NCI-H1092 treated with DMSO at 0.1 percent for 48 hours (cell line): ENCODE measurements at places on chromosomes 6 and 20.

DNA sequence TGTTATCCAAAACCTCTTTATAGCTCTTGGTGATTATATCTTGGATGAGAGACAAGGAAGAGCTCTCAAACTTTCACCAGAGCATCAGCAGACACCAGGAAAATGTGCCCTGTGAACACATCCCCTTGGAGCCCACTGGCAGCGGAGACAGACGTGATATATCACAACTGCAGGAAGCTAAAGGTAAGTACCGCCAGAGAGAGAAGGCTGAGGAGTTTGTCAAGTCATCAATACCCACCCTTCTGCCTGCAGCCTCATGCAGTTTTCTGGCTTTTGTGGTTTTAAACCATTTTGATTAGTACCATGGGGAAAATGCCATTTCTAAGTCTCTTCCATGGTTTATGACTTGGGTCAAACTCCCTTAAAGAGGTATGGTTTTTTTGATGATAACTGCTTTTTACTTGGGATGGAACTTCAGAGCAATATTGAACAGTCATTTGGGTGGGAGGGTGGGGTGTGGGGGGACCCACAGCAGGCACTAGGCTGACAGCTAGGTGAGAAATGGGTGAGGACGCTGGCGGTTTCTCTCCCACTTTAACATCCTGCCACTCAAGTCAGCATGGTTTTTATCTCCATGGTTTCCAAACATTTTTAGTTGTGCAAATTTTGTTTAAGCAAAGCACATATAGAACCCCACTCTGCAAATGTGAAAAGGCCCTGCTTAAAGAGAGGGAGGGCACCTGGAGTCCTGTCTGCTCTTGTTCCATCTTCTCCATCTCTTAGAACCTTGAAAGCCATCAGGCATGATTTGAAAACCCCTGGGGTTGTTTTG lies 108.4 kb downstream of the SCML4 start:
- no peak for DNase-seq

DNA sequence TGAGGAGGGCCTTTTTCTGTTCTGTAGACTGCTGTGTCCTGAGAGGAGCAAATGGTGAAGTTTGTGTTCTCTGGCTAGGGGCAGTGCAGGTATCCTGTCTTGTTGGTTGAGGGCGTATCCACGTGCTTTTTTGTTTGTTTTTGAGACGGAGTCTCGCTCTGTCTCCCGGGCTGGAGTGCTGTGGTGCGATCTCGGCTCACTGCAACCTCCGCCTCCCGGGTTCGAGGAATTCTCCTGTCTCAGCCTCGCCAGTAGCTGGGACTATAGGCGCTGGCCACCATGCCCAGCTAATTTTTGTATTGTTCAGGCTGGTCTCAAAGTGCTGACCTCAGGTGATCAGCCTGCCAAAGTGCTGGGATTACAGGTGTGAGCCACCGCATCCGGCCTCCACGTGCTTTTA lies 10.8 kb upstream of the PXDC1 start:
- no peak for DNase-seq

- no peak for DNase-seq
Measured at GRCh38 chr6:110358553-110359160, 508 bp upstream of the METTL24 start.

DNA sequence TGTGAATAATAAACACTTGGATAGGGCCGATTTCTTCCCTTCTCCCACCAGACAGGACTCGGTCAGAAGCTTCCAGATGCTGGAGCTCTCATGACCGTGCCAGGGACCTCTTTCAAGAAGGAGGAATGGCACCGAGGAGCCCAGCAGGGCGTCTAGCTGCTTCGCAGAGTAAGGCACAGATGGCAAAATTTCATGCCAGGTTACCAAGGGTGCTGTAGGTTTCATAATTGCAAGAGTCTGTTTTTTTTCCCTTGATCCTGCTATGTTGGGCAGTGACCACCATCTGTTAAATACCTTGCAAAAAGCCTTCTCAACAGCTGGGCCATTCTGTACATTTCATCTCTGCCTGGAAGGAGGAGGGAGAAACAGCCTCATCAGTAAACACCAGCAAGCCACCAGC lies 111.8 kb downstream of the EDN3 start:
- DNase-seq: no peak

DNA sequence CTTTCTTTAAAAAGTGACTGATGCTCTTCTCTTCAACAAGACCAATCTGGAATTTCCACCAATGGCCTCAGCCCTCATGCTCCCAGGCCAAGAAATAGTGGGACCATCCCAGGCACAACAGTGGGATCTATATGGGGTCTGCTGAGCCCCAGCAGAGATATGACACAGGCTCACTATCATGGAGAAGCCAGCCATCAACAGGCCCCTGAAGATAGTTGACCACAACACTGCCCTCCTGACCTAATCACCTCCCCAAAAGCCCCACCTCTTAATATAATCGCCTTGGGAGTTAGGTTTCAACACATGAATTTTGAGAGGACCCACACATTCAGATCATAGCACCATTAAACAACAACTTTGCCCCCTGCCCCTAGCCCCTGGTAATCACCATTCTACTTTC lies 16.8 kb upstream of the MCM3 start:
- DNase-seq: no peak

DNA sequence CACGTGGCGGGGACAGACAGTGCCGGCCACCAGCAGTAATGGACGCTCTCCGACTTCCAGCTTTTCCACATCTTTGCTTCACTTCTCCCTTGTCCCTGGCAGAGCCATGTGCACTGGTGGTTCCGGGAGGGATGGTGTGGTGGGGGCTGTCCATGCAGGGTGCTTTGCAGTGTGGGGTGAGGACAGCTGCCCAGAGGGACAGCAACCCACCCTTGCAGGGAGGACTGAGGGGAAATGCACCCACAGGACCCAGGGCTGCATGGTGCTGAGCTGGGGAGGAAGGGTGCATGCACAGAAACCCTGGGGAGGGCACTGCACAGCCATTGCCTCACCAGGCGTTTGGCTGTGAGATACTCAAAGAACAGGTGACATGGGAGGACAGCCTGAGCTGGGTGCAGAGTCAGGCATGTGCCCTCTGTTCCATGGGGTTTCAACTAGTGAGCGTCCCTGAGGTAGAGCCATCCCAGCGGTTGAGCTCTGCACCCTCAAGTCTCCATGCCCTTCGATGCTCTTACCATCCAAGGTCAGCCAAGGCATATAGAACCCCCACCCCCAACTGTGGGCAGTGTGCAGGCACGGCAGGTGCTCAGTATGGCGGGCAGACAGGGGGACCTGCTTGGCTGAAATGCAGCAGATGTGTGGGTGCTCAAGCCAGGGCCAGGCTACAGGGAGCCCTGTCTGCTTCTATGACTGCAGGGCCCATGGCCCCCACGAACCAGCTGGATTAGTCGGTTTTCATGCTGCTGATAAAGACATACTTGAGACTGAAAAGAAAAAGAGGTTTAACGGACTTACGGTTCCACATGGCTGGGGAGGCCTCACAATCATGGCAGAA lies 239.7 kb downstream of the TTLL2 start:
- no peak for DNase-seq

DNA sequence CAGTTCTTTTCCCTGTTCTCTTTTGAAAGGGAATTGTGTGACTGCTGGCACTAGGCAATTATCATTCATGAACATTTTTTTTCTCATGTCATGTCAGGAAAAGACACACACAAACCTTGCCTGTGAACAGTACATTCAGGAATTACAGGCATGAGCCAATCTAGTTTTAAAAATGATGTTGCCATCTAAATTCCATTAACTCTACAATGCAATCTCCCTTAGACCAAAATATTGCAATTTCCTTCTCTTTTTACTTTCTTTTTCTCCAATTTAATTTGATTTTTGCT lies 127.5 kb upstream of the STMND1 start:
- DNase-seq: no peak

DNA sequence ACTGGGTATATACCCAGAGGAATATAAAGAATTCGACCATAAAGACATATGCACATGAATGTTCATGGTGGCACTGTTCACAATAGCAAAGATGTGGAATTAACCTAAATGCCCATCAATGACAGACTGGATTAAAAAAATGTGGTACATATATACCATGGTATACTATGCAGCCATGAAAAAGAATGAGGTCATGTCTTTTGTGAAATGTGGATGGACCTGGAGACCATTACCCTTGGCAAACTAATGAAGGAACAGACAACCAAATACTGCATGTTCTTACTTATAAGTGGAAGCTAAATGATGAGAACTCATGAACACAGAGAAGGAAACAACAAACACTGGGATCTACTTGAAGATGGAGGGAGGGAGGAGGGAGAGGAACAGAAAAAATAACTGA lies 186.7 kb upstream of the SSTR4 start:
- no peak for DNase-seq

DNA sequence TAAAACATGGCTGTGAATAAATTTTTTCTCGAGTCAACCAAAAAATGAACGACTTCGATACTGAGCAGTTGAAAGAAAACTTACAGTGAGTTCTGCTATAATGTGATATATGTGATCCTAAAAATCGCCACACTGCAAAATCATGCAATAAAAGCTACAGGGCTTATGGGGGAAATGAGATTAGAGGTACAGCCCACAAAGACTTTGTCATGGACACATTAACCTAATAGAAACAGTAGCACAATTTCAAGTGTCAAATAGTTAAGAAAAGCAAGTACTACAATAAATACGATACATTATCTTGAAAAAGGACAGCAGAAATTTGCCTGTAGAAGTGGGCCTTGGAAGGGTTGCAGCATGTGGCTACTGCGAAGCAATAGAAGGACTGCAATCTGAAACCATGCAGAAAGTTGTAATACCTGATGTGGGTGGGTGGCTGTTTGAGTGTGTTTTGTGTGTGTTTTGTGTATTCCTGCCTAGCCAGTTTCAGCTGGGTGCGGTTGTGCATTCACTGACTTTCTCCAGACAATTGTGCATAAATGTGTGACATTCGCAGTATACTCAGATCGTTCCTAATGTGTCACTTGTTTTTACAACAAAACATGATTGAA lies 79.1 kb downstream of the RPP40 start:
- no peak for DNase-seq

DNA sequence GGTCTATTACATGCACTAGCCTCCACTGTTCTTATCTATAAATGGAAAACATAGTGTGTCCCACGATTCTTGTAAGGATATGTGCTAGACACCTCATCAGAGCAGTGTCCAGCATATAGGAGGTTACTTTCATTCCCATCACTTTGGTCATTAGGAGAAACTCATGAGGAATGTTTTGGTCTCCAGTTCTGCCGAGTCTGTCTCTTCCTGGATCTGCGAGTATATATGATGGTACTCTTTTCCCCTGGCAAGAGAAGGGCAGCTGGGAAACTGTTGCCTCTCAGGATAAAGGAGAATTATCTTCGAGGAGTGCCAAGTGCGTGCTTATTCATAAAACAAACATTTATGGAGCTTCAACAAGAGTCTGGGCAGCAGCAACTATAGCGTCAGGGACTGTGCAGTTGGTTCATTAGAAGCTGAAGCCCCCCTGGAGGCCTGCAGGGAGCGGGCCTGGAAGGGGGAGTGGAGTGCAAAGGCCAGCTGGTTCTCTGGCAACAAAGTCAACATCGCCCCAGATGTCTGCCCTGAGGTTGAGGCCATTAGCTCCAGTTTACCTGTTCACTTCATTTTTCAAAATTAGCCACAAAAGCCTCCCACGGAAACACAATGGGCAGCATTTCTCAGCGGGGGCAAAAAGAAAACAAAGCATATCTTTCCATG lies 811.9 kb downstream of the MAFB start:
- DNase-seq: peak; percentile 95

DNA sequence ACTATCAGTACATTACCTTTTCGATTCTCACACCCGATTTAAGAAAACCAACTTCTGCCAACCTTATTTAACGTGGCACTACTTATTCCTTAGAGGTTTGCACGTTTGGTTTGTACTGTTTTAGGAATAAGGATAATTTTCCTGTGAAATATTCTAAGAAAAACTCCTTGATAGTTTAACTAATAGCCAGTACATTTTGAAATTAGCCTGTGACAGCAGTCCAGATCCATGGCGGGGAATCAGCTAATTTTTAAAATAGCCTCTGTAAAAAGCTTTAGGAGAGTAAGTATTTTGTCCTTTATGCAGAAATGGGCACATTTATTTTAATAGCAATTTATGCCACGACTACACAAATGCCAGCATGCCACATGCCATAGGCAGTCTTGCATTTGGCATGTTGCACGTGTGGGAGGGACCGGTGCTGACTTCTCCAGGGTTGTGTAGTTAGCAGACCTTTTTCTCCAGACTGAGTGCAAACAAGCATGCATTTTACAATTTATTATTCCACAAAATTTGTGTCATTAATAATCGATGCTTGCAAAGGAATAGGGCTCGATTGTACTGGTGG lies 6.2 kb downstream of the FOXC1 start:
- no peak for DNase-seq

GRCh38 chr6:52635049-52635577 lies 35.8 kb upstream of the TMEM14A start:
- no peak for DNase-seq

- DNase-seq: no peak
Measured at GRCh38 chr20:1330075-1330830, 1.3 kb upstream of the SDCBP2 start.

- no peak for DNase-seq
Measured at GRCh38 chr20:51700809-51701285, 67.3 kb downstream of the ATP9A start.

DNA sequence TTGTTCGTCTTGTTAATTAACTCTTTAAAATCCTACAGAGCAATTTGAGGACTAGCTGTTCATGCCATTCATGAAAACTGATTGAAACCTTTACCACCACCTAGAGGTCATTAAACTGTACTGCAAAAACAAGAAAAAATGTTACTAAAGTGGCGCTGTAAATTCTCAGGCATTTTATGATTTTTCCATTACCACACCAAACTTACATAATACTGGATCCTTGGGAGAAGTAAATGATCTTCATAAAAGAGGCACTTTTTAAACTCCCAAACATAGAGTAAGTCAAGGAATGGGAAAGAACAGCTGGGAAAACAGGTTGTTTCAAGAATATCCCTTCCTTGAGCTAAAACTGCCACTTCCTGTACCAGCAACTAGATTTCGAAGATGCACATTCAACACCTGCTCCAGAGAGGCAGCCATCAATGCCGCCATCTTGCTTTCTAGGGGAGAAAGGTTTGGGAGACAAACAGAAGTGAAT lies 54.3 kb downstream of the MYLIP start:
- DNase-seq: peak; percentile 14

- no peak for DNase-seq
Measured at GRCh38 chr6:144939921-144940320, 654.8 kb downstream of the UTRN start.

GRCh38 chr6:154111025-154111424 lies 72.0 kb downstream of the OPRM1 start:
- no peak for DNase-seq

DNA sequence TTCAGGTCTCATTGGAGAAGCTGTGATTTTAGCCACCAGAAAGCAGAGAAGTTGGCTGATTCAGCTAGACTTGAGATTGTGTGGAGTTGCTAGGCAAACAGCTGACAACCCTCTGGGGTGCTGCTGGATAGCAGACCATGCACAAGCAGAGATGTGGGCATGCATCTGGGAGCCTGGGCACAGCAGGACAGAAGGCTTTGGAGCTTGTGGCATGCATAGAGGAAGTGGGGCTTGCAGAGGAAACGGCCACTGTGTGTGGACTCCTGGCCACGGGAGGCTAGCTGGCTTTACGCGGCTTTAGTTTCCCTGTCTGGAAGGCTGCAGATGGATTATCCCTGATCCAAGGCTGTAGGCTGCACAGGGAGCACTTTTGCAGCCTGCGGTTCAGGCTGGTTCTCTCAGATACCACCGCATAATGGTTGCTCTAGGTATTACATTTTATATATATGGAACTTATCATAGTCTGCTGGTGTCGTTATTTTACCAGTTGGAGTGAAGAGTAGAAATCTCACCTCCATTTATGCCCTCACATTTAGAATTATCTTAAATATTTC lies 10.4 kb downstream of the ZNF831 start:
- DNase-seq: no peak
